ENCODE measurements at places on chromosomes 12 and 14.

GRCh38 chr12:29222200-29222599, 73.1 kb downstream of the FAR2 start:
- no peak for DNase-seq

- DNase-seq = no peak
These were observed 66.3 kb upstream of the NCOR2 start for GRCh38 chr12:124633365-124634362.

DNA sequence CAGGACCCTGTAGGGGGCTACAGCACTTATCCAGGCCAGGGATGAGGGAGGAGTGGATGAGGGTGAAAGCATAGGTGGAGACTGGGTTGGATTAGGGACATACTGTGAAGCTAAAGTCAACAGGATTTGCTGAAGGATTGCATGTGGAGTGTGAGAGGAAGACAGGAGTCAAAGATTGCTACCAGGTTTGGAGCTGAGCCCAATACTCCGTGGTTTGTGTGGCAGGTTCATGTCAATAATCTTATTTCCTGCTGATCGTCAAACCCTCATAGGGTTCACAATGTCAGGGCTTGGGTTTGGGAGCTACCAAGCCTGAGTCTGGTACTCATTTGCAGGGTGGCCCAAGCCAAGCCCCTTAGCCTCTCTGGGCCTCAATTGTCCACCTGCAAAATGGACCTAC, 77.1 kb upstream of the PLXNC1 start:
- no peak for DNase-seq

GRCh38 chr12:89962648-89963047, 254.0 kb upstream of the ATP2B1 start:
- no peak for DNase-seq

DNA sequence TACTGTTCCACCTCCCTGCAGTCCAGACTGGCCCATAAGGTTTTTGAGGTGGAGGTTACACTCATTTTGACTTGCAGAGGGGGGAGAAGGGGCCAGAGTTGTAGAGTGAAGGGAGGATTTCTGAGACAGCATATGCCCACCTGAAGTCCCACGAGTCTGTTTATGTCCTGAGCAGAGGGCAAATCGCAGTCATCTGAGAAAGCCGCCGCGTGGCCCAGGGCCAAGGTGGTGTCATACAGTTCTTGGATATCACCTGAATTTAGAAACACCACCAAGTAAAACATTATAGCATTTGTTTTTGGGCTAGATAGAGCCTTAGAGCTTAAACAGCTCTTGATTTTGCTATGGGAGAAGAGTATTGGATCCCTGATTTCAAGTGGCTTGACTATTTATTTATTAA, 30.9 kb downstream of the TDG start:
- DNase-seq = no peak

- no peak for DNase-seq
These were observed 149.4 kb upstream of the PLEKHG7 start for GRCh38 chr12:92553389-92553788.

- DNase-seq = no peak
These were observed 19.0 kb downstream of the NOC4L start for GRCh38 chr12:132163041-132163910.

DNA sequence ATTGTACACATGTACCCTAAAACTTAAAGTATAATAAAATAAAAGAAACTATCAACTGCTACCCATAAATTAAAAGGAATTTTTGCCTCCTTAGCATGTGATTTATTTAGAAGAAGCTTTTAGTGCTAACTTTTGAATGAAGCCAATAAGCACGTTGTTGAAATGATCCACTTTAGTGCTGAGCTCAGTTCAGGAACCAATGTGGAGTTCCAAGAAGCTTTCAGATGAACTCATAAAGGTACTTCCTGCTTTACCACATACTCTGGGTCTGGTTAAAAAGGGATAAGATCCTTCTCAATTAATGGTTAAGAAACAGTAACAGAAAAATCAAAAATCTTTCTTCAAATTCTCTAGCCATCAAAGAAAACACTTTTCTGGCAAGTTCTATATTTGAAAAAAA, 39.4 kb downstream of the TMTC1 start:
- DNase-seq = no peak

- DNase-seq = no peak
These were observed at the start of gene PPFIA2 for GRCh38 chr12:81759190-81760051. TSS of gene PPFIA2 (minus strand) at chr12:81759350.

- no peak for DNase-seq
These were observed 114.8 kb upstream of the GSC start for GRCh38 chr14:94884616-94885230.

GRCh38 chr14:81991998-81992397, 458.3 kb upstream of the SEL1L start:
- no peak for DNase-seq

- DNase-seq = no peak
These were observed 80.8 kb downstream of the C14orf132 start for GRCh38 chr14:96119947-96120346.

GRCh38 chr12:21941506-21942376, 515 bp upstream of the ABCC9 start:
- no peak for DNase-seq

GRCh38 chr12:91853350-91854127, 292.1 kb downstream of the BTG1 start:
- no peak for DNase-seq

GRCh38 chr14:99996951-99997571, 68.2 kb upstream of the EVL start:
- DNase-seq = no peak

- no peak for DNase-seq
These were observed at the start of gene TMEM253 for GRCh38 chr14:21100931-21101330. TSS of gene TMEM253 (plus strand) at chr14:21101066. CDS start at chr14:21101344, 278 bp downstream.

DNA sequence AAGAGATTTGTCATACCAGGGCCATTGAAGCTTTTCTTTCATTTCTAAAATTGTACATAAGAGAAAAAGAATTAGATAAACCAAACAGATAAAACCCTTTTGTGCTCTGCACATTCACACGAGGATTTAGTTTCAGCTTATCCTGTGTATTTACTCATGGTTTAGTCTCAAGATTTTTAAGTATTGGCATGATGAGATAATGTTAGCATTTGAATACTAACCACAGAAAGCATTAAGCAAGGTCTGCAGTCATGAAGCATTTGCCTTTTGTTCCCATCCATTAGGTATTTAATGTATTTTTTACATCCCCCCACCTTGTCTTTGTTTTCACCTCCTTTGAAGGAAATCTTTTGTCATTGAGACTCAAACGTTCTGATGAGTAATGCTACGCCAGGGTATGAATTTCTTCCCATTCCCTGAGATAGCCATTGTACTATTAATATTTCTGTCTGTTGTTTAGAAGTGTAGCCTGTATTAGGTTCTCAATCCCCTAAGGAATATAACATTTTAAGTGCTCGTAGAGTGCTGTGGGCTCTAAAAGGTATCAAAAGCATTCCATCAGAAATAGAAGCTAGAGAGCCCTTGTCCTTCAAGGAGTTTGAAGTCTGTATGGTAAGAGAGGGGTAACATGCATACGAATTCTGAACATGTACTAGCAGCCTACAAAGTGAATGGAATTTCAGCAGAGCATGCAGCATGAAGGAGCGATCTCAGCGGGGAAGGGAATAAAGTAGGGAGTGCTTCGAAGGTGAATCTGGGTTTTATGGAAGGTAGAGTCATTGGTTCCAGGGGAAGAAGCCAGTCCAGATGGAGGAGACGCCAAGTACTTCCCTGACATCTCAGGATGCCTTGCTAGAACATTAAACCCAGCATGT, 22.3 kb downstream of the CRADD start:
- no peak for DNase-seq

DNA sequence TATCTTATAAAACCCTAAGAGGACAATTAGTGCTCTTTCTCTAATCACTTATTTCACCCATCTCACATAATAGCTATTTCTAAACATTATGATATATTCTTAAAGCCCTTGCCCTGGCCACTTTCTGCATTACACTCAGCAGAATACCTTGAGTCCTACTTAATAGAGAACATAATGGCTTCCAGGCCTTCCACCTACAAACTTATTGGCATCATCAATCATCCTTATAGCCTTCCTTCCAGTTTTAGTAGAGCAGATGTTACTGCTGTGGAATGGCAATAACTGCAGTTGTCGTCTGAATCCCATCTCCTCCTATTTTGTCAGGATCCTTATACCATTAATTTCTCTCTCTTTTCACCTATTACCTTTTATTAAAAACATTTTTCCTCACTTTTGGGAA, 1127.4 kb downstream of the LRFN5 start:
- DNase-seq = no peak

DNA sequence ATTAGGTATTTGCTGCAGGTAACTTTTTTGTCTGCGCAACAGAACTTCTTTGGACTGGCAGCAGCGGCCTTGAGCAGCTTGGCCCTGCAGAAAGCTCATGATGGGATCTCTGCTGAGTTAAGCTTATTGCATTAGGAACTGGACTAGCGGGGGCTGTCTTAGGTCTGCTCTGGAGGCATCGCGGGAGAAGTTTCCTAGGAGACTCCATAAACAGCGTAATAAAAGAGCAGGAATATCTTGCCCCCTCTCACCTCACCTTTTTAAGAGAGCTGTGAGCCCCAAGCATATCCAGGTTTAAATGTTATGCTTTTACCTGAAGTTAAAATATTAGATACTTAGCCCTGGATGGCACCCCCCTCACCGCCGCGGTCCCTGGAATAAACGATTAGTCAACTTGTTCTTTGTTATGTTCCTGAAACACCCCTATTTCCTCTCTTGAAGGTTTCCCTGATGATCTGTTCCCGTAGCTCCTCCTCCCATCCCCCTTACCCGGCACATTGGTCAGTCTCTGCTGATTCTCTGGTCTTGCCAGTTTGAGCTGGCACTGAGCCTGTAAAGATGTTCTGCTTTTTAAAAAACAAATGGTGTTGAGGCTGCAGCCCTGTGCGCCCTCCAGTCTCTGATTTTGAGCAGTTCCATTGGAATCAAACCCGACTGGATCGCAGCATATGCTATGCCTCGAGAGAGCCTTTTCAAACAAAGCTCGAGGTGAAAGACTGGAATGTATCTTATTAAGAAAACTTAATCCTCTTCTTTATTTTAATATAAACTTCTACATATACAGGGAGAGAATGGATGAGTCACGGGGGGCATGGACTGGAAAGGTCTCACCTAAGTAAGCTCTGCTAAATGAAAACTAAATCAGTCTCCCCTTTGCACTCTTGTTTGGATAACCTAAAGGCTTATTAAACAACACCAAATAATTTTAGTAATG, 1.9 kb downstream of the MLXIP start:
- no peak for DNase-seq

DNA sequence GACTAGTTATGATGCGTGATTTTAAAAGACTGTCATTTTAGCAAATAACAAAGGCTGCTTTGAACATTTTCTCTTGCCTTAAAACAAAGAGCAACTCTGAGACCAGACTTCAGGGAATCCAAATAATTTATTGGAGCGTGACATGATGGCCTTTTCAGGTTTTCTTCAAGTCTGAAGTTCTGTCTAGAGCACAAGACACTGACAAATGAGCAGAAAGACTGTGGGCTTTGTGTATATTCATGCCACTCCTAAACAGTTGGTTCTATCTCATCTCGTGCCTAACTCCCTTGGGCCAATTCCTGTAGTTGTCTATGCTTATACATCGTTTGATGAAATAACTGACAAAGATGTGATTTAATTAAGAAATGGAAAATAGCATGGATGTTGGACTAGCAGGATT, 47.5 kb downstream of the IFT81 start:
- DNase-seq = no peak

- no peak for DNase-seq
These were observed 392.3 kb downstream of the PAWR start for GRCh38 chr12:79298506-79298905.

- no peak for DNase-seq
These were observed 1330.7 kb upstream of the TMEM132C start for GRCh38 chr12:126936181-126936851.

DNA sequence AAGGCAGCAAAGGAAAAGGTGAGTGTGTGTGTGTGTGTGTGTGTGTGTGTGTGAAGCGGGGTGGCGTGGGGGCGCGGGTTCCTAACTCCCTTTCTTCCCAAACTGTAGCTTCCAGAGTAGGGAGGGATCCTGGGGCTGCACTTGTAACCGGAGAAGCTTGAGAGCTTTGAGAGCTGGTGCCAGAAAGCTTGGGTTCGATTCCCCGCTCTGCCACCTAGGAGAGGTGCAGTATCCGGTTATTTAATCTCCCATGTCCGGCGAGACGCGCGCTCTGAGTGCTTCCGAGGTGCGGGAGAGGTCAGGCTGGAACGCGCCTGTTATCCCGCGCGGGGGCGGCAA, 7.2 kb upstream of the RACGAP1 start:
- no peak for DNase-seq

- DNase-seq = no peak
These were observed 251.1 kb downstream of the MED13L start for GRCh38 chr12:116026346-116026745.

- no peak for DNase-seq
These were observed at the start of gene HNF1A for GRCh38 chr12:120978296-120979219. TSS of gene HNF1A (plus strand) at chr12:120978543. CDS start at chr12:120978769, 226 bp downstream.

DNA sequence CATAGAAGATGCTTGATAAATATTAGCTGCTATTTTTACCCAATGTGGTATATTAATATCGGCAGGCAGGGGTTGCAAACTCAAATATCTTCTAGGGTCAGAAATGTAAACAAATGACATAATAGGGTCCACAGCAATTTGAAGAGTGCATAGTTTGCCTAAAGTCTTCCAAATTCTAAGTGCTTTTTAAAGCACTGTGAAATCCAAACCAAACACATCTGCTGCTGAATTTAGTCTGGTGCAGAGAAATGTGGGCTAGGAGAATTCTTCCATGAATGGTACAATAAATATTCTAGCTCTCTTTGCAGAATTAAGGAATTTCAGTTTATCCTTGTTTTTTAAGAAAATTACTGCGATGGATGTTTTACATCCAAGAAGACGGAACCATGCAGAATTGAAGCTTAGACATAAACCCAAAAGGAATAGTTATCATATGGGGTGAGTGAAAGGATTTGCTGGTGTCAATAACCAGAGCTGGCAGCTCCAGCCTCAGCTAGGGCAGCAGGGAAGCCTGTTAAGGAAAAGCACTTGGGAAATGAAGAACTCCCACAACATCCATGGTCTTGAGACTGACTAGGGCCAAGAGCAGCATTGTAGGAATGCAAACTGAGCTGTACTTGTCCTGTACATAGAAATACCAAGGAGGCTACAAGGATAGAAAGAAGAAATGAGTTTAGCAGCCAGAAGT, 65.5 kb downstream of the PTPRR start:
- DNase-seq = no peak

DNA sequence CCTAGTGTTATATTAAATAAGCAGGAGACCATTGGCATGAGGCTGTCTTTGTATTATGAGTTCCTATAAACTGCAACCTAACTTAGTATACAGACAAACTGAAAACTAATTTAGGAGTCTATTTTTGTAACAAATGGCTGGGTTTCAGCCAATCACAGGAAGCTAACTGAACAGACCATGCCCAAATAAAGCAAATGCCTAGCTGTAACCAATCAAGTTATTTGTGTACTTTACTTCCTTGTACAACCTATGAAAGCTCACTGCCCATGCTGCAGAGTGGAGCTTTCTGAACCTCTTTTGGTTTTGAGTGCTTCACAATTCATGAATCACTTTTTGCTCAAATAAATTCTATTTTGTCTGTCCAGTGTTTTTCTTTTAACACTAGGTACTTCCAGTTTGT, 41.6 kb downstream of the GUCY2C start:
- DNase-seq = no peak

DNA sequence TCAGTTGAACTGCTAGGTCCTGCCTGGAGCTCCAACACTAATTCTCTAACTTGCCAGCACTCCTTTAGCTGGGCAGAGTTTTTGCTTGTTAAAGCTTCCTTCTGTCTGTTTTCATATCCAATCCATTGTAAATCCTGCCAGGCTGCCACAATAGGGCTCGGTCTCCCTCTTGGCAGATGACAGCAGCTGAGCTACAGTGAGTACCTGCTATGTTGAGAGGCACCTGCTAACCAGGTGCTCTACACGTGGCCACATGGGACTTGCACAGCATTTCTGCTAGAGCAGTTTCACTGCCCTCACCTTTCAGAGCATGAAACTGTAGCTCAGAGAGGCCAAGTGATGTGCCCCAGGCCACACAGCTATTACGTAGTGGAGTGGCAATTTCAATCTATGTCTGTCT, 106.6 kb upstream of the NOS1 start:
- no peak for DNase-seq

All from stimulated activated CD8-positive, alpha-beta memory T cell treated with anti-CD3 and anti-CD28 coated beads, Interleukin-12 subunit alpha, Interleukin-12 subunit beta, amount 100 ng/mL, for 1 hour (primary cell).